DMS79 treated with DMSO at 0.1 percent for 48 hours (cell line): ENCODE measurements at places on chromosomes 6 and 20.
A peak's percentile ranks its signal among the peaks of the same experiment; 100 is the strongest.

- DNase-seq: no peak
Observed at GRCh38 chr6:154463573-154464419, 46.7 kb downstream of the CNKSR3 start.

GRCh38 chr6:2215342-2215741 is 30.1 kb downstream of the GMDS start:
- DNase-seq: no peak

DNA sequence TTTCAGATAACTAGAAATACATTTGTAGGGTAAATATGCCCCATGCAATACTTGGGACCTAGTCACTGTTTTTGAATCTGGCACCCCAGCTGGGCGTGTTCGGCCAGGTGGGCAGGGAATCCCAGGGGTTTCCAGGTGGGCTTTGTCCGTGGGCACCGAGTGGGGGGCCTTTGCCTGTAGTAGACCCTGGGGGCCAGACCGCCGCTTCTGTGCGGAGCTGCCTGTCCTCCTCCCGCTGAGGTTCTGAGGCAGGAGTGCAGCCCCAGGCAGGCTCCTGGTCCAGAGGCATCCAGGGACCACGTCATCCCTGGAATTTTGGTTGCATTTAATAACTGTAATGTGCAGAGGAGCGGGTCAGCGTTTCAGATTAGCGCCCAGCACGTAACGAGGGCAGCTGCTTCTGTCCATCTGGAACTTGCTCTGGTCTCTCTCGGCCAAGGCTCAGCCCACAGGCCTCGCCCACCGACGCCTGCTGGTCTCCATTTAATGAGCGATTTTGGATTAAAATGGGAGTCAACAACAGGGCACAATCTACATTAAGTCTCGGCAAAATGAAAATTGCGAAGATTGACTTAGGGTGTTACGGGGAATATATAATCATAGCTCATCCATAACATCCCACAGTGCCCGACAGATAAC is 12.8 kb downstream of the BHLHE23 start:
- no peak for DNase-seq

DNA sequence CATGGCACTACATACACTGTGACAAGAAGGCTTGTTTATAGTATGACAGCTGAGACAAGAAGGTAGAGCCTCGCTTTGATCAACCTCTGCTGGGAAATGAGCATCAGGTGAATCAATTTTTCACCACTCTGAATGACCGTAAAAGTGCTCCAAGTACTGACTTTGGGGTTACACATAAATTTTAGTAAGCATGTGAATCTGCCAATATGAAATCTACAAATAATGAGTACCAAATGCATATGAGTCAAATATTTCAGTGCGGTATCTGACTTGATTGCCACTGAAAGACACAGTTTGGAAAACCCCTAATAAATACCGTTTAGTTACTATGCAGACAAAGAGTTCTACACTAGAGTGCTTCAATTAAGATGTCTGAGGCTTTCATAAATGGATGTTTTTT is 77.8 kb downstream of the ATG5 start:
- no peak for DNase-seq

- no peak for DNase-seq
Observed at GRCh38 chr20:38106461-38106860, 58.6 kb downstream of the TGM2 start.

DNA sequence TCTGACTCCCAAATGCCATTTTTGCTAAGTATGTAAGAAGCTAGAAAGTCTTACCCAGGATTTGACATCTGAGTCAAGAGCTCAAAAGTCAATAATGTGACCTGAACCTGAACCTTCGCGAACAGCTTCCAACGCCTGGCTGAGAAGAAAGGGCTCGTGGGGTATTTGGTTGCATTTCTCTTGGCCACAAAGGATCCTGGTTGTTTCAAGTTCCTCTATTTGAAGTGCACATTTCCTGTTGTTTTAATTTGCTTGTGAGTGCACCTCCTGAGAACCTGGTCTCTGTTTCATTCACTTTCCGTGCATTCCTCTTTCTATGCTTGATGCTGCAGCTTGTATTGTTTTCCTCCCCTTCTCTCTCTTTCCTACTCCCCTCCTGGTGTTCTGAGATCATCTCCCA is 212.5 kb downstream of the FOXA2 start:
- no peak for DNase-seq

DNA sequence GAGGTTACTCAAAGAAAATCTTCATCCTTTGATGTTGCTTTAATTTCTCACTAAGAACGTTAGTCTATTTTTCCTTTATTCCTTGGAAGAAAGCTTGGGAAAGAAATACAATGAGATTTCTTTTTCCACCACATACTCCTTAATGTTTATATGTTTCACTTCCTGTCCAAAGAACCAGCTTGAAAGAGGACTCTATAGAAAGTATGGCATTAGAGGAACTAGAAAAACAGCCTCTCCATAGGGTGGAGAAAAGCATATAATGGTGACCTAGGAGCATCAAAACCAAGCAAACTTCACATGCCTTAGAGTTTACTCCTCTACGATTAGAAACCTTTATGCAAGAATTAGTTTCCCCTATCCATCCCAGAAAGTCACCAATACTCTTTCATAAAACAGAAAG is 131.1 kb downstream of the OPRM1 start:
- no peak for DNase-seq

GRCh38 chr6:112443179-112444065 is 96.3 kb downstream of the RFPL4B start:
- peak; percentile 74 for DNase-seq

- DNase-seq: no peak
Observed at GRCh38 chr6:161736781-161737292, 463.0 kb upstream of the AGPAT4 start.

GRCh38 chr6:110575925-110576463 is 99.6 kb upstream of the SLC22A16 start:
- no peak for DNase-seq

- no peak for DNase-seq
Observed at GRCh38 chr6:46921059-46921458, 679 bp downstream of the ADGRF5 start.

DNA sequence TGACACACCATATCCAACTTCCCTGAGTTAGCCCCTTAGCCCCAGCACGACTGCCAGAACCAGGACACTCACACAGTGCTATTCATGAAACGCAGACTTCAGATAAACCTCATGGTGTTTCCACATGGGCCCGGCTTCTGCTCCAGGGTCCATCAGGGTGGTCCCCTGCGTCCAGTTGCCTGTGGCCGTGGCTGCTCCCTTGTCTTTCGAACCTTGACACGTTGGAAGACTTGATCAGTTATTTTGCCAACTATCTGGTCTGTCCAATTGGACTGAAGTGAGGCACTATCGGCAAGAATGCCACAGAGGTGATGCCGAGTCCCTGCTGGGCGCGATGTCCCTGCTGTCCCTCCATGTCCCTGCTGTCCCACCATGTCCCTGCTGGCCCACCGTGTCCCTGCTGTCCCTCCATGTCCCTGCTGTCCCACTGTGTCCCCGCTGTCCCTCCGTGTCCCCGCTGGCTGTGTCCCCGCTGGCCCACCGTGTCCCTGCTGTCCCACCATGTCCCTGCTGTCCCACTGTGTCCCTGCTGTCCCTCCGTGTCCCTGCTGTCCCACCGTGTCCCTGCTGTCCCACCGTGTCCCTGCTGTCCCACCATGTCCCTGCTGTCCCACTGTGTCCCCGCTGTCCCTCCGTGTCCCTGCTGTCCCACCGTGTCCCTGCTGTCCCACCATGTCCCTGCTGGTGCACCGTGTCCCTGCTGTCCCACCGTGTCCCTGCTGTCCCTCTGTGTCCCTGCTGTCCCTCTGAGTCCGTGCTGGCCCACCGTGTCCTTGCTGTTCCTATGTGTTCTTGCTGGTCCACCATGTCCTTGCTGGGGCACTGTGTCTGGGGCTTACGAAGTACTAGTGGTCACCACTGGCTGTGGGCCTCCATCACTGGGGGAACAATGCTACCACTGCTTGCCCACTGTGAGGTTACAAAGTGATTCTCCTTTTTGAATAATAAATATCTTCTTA is 251.4 kb downstream of the DLL1 start:
- DNase-seq: no peak
